Activated CD4-positive, alpha-beta T cell treated with anti-CD3 and anti-CD28 coated beads, Interleukin-2, amount 50 U/mL, for 48 hours (primary cell): ENCODE measurements at places on chromosomes 4 and X.

- DNase-seq, result no peak
These were observed 158.0 kb downstream of the KCNIP4 start for GRCh38 chr4:21790438-21791029.

GRCh38 chrX:112784692-112785091, 55.9 kb downstream of the AMOT start:
- DNase-seq, result no peak

- no peak for DNase-seq
These were observed 42.8 kb downstream of the UCHL1 start for GRCh38 chr4:41299486-41299885.

GRCh38 chrX:40485102-40485826, 95.5 kb upstream of the ATP6AP2 start:
- no peak for DNase-seq

DNA sequence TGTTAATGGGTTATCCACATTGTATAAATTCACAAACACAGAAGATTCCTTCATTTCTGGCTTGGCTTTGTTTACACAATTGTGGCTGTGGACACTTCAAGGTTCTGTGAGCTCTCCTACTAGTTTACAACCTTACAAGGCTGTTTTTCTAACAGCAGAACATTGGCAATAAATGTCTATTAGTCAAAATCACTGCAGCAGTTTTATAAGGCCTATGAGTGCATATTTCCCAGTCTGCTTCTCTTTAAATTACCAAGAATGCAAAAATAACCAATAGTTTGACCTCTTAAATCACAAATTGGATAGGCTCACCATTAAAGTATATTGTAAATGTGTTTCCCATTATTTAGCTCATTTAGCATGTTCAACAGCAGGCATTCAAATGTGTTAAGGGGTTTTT, 239.2 kb downstream of the DKK2 start:
- DNase-seq, result no peak

- DNase-seq, result no peak
These were observed 28.7 kb upstream of the MAP3K15 start for GRCh38 chrX:19543951-19544381.

DNA sequence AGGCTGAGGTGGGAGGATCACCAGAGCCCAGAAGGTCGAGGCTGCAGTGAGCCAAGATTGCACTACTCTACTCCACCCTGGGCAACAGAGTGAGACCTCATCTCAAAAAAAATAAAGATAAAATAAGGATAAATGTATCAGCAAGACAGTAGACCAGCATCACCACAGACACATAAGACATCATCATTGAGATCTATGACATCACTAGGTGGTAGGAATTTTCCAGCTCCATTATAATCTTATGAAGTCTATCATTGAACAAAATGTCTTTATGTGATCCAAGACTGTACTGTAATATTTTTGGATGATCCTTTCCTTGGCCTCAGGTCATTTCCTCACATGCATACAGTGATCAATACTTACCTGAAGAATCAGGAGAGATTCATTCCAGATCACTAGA, 8.3 kb upstream of the FAM200B start:
- no peak for DNase-seq

GRCh38 chr4:108762559-108763225, at the start of gene ETNPPL:
Gene ETNPPL (minus strand): TSS chr4:108763053. CDS start chr4:108762898, 155 bp downstream.
- peak; percentile 19 for DNase-seq

DNA sequence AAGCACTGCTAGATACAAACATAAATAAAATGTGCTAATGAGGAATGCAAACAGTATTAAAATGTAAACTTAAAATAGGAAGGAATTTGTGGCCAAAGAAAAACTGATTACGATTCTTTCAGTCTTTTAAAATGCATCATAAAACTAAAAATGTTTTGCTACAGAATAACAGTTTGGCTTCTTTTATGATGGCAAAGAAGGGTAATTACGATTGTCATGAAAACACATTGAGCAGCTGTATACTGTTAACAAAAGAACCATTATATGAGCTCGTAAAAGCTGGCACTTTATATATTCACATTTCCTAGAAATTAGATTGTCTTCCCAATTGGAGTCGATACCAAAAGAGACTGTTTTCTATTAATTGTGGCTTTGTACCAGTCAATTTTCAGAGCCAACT, 290.4 kb downstream of the NR3C2 start:
- no peak for DNase-seq

GRCh38 chr4:159248384-159249178, 145.7 kb downstream of the RAPGEF2 start:
- DNase-seq, result no peak

- DNase-seq, result no peak
These were observed 70.0 kb downstream of the DCHS2 start for GRCh38 chr4:154421618-154422017.

GRCh38 chr4:103895876-103896465, 176.2 kb upstream of the TACR3 start:
- no peak for DNase-seq

DNA sequence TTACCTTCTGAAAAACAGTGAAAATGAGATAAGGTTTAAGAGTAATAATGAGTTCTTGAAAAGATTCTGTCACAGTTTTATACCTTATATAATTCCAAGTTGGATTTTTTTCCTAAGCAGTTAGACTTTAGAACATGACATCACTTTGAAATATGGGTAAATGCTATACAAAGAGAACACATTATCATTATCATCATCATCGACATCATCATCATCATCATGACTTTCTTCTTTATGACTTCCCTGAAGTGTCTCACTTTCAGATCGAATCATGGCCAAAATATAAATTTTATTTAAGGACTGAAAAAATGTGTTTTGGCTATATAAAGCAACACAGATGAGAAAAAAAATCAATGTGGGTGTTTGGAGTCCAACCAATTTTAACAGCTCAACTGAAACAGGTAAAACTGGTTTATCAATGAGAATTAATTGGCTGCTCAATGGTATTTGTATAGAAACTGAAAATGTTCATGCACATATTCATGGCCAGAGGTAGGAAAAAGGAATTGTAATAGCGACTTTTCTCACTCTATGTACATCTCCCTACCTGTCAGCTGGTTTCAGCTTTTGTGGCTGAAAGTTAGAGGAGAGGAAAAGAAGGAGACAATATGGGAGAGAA, 243.1 kb upstream of the GPC4 start:
- DNase-seq, result no peak

GRCh38 chr4:20423420-20423819, 171.7 kb downstream of the SLIT2 start:
- no peak for DNase-seq

- no peak for DNase-seq
These were observed 632.5 kb downstream of the KCTD8 start for GRCh38 chr4:43816116-43816515.

DNA sequence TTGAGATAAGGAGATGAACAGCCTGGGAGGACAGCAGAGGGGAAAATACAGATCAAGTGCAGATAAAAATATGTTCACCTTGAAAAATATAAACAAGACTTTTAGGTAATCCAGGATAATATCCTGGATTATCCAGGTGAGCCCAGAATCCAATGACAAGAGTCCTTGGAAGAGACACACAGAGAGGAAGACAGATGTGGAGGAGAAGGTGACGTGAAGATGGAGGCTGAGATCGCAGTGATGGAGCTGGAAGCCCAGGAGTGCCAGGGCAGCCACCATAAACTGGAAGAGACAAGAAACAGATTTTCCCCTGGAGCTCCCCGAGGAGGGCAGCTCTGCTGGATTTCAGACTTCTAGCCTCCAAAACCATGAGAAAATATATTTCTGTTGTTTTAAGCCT, 230.7 kb downstream of the UNC5C start:
- no peak for DNase-seq

- no peak for DNase-seq
These were observed 71.7 kb downstream of the YIPF6 start for GRCh38 chrX:68570598-68570997.
